ENCODE measurements at places on chromosomes 7 and 10. TPM values are rescaled to one million over a fixed set of nuclear protein-coding genes. Genes with fewer than 3 reads are reported as not detected.

The SPDYE5 gene
- total RNA-seq, result not detected

The KRIT1 gene
- total RNA-seq, result 50.8 TPM

The PANK1 gene
- total RNA-seq, result 2.6 TPM

The ATRNL1 gene
- 0.98 TPM for total RNA-seq

The GPR85 gene
- 1.1 TPM for total RNA-seq

The C7orf57 gene
- not detected for total RNA-seq

The LFNG gene
- total RNA-seq, result 6.8 TPM

The CYP26C1 gene
- 0.19 TPM for total RNA-seq

The GRID2IP gene
- not detected for total RNA-seq

All from subcutaneous adipose tissue (tissue), 4 donors.